SK-N-SH (cell line): ENCODE measurements at places on chromosomes 4 and X. TPM values are rescaled to one million over a fixed set of nuclear protein-coding genes. Genes with fewer than 3 reads are reported as not detected.

The ETDB gene
- polyA plus RNA-seq = not detected in 2 replicates

The HSFX2 gene
- 0.06 and 0.07 TPM in 2 replicates for polyA plus RNA-seq

The OGT gene
- polyA plus RNA-seq = 77.0 and 148 TPM in 2 replicates

- peak; percentile 23 for DNase-seq
Measured at GRCh38 chr4:15410750-15411149, 17.1 kb upstream of the C1QTNF7 start.

DNA sequence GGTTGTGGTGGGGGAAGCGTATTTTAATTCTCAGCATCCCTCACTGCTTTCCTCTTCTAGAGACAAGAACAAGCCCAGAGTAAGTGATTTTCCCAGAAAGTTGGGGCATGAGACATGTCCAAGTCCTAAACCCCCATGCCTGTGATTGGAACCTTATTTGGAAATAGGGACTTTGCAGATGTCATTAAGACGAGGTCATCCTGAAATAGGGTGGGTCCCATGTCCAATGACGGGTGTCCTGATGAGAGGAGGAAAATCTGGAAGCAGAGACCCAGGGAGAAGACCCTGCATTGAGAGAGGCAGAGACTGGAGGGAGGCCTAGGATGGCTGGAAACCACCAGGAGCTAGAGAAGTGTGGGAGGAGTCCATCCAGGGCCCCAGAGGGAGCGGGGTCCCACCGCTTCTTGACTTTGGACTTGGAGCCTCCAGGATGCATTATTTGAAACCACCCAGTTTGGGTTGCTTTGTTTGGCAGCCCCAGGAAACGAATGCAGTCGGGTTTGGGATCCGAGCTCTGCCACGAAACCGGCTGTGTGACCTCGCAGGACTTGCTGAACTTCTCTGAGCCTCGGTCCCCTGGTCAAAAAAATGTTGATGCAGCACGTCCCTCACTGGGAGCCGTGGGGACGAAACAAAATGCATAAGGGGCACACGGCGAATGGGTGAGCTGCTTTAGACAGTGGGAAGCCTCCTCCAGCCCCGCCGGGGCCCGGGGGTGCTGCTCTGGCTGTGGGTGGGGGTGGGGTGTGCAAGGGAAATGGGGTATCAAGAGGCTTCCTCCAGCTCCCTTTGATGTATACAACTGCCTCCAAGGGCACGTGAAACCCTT, 113.9 kb downstream of the CPZ start:
- no peak for DNase-seq

DNA sequence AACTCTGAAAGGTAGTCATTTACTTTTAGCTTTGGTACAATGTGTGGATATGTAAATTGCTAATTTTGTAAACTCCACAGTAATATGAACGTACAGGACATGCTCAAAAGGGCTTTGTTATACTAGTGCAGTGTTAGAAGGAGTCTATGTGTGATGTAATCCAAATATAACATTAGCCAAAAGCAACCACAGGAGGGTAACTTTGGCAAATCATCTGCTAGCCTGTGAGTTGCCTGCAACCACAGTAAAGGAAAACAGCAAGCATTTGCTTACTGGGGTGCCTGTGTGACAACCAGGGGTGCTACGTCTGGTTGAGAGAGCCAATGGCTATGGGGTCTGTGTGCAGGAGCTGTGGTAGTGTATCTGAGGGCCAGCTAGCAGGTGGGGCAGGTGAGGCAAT, 245.8 kb downstream of the ADAMTS3 start:
- no peak for DNase-seq

DNA sequence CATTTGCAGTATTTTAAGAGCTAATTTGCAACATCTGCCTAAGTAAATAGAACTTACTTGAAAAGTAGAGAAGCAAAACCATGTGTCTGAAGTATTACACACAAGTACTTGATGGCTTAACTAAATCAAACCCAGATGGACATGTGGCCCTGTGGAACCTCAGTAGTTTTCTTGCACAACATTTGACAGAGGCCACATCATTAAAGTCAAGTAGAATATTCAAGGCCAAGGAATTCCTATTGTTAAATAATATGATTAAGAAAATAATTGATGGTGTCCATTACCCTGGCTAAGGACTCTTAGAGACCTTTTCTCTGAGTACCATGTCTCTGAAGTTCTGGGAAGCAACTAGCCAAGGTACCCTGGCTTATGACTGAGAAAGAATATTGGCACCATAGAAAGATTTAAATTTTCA, 135.4 kb upstream of the OTUD4 start:
- DNase-seq = no peak

DNA sequence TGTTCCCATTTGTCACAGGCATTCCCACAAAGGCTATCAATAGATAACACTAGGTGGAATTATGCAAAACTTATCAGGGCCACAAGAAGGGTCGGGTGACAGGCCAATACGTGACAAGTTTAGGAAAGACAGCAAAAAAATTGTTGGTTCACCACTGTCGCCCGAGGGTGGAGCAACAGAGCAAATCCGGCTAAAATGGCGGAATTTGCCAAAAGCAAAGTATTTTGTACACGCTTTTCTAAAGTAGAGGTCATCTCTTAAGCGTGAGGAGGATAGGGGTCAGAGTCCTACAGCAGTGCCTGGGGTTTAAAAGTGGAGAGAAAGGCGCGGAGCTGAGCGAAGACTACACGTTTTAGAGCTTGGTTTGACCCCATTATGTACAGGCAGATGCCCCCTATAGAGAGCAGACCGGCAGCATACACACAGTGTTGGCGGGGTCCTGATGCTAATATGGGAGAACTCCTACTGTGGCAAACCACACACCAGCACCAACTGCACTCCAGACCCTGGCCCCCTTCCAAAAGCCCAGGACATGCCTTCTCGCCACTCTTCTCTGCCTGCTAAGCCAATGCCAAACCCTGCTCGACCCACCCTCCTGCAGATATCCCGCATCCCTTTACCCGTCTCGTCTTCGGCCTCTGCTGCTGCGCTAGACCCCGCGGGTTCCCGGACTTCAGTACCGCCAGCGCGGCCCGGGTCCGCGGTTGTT, 733 bp downstream of the CCNA2 start:
- peak; percentile 54 for DNase-seq
